ENCODE measurements at places on chromosomes 4 and X. TPM values are rescaled to one million over a fixed set of nuclear protein-coding genes. Genes with fewer than 3 reads are reported as not detected.

- no peak for DNase-seq
Observed at GRCh38 chrX:63993936-63994335, 208.9 kb upstream of the ARHGEF9 start.

RHOXF1 gene
- not detected for total RNA-seq

KLHL5 gene
- 57.1 TPM for total RNA-seq

FGF16 gene
- 0.41 TPM for total RNA-seq

All from frontal cortex (tissue), 4 donors.